ENCODE measurements at places on chromosomes 7 and 10.

- no peak for DNase-seq
Measured at GRCh38 chr10:1465418-1465911, 271.9 kb downstream of the ADARB2 start.

DNA sequence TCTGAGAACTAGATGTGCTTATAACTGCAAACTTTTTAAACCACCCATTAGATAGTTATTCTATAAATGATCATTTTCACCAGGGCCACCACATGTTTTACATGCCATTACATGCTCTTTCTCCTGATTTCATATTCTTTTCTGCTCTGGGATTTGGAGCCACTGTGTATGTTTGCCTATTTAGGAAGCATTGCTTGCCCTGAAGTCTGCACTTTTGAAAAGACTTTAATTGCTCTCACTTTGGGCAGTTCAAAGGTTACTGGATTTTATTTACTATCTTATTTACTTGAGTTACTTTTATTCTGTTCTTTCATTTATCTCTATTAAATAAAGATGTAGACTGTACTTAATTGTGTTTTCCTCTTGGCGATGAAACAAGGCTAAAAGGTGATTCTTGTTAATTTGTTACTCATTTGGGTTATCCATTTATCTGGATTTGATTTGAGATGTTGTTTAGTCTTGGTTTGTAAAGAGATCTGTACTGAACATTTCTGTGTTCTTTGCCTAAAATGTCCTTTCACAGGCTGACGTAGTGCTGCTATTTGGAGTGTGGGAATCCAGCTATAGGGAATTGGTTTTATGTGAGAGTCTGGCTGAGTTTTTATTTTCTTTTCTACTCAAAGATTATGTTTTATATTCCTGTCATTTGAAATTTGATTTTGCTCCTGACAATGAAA, 88.8 kb downstream of the SUGCT start:
- no peak for DNase-seq

DNA sequence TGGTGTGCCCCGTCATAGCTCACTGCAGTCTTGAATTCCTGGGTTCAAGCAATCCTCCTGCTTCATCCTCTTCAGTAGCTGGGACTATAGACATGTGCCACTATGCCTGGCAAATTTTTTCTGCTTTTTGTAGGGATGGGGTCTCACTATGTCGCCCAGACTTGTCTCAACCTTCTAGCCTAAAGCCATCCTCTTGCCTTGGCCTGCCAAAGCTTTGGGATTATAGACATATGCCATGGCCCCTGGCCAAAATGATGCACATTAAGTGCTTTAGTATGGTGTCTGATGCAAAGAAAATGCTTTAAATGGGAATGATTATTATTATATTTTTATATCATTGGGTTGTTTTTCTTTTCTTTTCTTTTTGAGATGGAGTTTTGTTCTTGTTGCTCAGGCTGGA, 33.2 kb upstream of the VCL start:
- DNase-seq: no peak

DNA sequence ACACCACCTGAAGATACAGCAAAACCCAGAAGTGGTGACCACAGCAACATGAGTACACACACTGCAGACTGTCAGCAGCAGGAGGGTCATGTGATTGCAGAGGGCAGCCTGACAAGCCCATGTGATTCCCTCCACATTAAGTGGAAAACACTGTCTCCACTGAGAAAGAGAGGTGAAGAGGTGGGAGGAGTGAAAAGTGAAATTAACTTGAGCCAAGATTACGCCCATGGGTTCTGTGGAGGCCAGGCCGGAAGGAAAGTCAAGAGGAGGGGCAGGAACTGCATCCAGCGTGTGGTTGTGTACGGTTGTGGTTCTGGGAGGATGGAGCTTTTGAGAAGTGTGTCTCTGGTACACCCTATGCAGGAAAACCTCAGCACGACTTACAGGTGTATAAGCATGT, 138.5 kb downstream of the PLXNA4 start:
- no peak for DNase-seq

GRCh38 chr7:50679218-50680007, 103.3 kb downstream of the GRB10 start:
- DNase-seq: no peak

- no peak for DNase-seq
Measured at GRCh38 chr7:20351901-20352300, 21.2 kb downstream of the ITGB8 start.

- DNase-seq: no peak
Measured at GRCh38 chr10:90960355-90960814, 39.5 kb upstream of the ANKRD1 start.

GRCh38 chr7:150476819-150477631, 26.6 kb downstream of the GIMAP8 start:
- no peak for DNase-seq

DNA sequence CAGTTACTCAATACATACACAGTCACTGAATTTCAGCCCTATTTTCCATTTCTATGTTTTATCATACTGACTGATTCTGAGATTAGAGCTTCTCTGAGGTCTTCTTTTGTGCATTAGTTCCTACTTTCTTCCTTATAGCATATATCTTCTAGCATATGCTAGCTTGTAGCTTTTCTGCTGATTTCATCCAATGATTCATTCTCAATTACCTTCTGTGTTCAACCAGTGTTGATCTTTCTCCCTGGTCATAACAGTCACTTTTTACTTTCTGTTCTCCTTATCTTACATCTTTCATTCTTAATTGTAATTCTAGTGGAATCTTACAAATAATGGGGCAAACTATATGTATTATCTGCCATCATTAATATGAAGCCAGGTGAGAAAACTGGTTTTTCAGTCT, 159.5 kb upstream of the HGF start:
- no peak for DNase-seq

Measured in activated T-cell treated with anti-CD3 and anti-CD28 coated beads, Interleukin-2, amount 50 U/mL, for 24 hours (primary cell).